ENCODE measurements at places on chromosomes 2 and 18.

GRCh38 chr2:145849466-145849865 is 1329.5 kb upstream of the ZEB2 start:
- DNase-seq = no peak

- DNase-seq = no peak
Observed at GRCh38 chr2:176457481-176457880, 188.2 kb downstream of the MTX2 start.

DNA sequence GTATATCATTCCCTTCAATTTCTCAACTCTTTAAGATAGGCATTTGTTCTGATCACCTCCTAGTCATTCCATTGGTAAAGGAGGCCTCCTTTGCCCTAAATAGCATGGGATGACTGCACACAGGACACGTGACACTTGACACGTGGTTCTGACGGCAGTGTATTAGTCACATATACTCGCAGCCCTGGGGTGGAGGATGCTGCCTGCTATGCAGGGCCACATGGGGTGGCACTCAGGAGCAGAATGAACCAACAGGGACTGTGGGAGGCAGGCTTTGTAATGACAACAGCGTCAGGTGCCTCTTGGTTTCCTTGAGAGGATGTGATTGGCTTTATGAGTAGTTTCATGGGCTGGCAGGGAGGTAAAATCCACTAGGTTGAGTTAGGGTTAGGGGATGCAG is 9.3 kb upstream of the KCNS3 start:
- no peak for DNase-seq

- no peak for DNase-seq
Observed at GRCh38 chr18:75216911-75217689, 6.5 kb downstream of the TSHZ1 start.
